ENCODE measurements at places on chromosomes 2 and 18. TPM values are rescaled to one million over a fixed set of nuclear protein-coding genes. Genes with fewer than 3 reads are reported as not detected.

IRS1 gene
- total RNA-seq = 13.8 TPM

GRCh38 chr2:70887208-70887549, 48.5 kb upstream of the ATP6V1B1 start:
- no peak for DNase-seq

DNA sequence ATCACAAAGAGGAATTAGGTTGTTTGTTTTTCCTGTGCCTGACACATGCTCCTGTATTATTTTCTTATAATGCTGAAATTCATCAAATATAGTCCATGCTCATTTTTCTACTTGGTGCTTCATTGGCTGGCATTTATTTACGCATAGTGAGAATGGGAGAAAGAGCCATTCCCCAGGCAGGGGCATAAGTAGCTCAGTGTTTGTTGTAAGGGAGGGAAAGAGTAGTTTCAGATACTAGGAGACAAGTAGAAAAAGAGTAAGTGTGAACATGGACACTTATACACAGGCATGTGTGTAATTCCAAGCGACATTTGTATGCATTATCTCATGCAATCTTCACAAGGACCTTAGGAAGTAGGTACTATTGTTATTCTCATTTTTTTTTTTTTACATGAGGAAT, 111.9 kb upstream of the UGP2 start:
- no peak for DNase-seq

DNA sequence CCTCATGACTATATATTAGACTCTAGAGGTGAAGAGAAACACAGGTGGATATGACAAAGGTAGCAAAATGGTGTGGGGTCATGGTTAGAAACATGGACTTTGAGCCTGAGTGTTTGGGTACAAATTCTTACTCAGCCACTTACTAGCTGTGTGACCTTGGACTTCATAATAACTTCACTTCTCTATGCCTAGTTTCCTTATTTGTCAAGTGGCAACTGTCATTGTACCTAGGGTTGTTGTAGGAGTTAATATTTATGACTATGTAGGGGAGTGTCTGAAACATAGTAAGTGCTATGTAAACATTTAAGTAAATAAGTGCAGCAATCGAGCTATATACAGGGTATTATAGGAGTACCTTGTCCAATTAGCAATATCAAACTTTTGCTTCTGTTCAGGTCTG, 49.7 kb upstream of the RAPH1 start:
- DNase-seq = no peak

DNA sequence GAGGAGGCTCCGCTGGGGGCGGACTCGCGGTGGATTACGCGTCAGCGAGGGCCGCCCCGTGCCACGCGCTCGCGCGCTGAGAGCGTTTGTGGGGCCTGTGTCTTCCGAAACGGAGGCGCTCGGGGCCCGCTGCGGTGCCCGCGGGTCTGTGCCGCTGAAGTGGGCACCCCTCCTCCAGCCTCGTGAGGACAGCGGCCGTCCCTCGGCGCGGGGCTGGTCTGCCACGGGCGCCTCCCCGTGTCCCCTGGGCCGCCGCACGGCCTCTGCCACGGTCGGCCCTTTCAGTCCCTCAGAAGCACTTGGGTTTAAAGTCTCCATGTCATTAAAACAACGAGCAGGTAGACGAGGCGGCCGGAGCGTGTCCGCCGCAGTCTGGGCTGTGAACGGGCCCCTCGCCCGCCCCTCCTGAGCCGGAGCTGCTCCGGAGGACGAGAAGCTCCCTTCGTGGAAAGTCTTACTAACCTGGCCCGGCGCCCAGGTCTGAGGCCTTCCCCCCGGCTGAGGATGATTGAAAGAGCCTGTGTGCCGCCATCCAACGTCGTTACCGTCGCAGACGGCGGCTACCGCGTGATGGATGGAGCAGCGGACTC, 97.6 kb downstream of the NFATC1 start:
- peak; percentile 70 for DNase-seq

DNA sequence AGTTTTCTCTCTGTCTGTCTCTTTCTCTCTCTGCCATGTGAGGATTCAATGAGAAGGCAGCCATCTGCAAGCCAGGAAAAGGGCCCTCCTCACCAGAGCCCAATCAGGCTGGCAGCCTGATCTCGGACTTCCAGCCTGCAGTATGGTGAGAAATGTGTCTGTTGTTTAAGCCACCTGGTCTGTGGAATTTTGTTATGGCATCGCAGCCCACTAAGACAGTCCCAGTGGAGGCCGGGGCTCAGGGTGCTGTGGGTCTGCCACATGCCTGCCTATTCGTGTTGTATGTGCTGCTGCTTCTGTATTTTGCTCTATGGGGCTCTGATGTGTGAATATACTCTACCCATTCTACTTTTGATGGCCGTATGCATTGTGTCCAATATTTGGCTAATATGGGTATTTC, 139.0 kb upstream of the HS6ST1 start:
- DNase-seq = no peak
